ENCODE measurements at places on chromosomes 7 and 10.

DNA sequence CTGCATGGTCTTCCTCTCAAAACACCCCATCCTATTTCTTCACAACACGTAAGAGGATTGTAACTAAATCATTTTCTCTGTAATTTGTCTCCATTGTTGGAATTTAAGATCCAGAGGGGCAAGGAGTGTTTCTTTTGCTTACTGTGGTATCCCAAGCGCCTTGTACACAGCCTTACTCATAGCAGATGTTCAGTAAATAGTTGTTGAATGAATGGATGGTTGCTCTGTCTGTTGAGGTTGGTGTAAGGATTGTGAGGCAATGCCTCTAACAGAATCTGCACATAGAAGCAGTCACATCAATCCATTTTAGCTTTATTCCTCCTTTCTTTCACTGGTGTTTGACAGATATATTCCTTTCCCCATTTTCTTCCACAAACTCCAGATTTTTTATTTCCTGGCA lies 90.1 kb downstream of the ZNF365 start:
- no peak for DNase-seq

DNA sequence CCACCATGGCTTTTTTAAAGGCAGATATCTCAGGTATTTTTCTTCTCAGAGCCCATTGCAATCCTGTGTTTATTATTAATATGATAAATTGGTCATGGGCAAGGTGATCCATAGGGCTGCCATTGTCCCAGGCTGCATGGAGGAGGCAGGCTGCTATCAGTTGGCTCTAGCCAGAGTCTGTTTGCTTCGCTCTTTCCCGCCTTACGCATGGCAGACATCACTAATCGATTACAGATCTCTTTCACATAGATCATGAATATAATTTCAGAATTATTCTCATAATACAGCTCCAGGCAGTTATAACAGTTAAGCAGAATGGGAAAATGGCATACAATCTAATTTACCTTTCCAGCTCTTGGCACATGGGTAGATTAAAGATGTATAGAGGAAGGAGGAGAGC lies 30.4 kb upstream of the HABP2 start:
- DNase-seq: no peak

DNA sequence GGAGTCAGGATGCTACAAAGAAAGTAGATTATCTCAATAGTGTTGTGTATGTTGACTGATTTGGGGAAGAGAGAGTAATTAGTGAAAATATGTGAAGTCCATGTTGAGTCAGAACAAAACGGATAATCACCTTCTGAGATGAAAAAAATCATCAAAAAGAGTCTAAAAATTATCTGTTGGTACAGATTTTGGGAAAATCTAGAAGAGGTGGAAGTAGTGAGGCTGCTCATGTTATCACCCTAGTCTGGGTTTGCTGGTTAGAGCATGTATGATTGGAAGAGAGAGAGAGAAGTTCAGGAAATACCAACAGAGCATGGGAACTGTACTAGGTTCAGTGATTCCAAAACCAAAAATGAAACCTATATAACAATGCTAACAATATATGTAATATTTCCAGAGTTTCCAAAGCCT lies 12.3 kb downstream of the RPA3 start:
- DNase-seq: no peak

- DNase-seq: no peak
These were observed 90.5 kb downstream of the PLXNA4 start for GRCh38 chr7:132485600-132486273.

DNA sequence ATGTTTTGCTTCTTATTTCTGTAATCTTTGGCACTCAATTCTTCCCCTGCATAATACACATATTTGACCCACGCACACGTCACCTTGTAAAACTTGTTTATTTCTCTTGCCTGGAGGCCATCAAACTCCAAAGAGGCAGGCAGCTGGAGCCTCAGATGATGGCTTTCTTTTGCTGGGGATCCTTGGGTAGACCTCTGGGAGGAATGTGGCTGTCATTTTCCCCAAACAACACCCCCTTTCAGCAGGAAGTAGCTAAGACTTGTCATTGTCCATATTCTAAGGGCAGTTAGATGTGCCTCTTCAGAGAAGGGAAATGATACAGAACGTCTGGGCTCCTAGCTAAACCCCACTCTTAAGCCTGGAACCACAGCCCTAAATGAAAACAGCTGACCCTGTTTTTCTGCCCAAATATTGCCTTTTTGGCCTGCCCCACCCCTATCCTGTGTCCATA lies 111.3 kb downstream of the ITGB8 start:
- DNase-seq: no peak

DNA sequence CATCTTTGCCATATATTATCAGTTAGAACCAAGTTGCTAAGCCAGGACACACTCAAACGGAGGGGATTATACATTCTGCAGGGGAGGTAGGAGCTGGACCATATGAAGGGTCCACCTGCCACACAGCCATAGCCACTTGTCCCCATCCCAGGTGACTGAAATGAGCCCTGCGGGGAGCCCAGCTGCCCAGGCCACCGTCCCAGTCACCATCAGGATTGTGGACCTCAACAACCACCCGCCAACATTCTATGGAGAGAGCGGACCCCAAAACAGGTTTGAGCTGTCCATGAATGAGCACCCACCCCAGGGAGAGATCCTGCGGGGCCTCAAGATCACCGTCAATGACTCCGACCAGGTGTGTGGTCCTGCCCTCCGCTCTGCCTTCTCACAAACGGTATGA lies 13.7 kb downstream of the CDHR1 start:
- DNase-seq: no peak

DNA sequence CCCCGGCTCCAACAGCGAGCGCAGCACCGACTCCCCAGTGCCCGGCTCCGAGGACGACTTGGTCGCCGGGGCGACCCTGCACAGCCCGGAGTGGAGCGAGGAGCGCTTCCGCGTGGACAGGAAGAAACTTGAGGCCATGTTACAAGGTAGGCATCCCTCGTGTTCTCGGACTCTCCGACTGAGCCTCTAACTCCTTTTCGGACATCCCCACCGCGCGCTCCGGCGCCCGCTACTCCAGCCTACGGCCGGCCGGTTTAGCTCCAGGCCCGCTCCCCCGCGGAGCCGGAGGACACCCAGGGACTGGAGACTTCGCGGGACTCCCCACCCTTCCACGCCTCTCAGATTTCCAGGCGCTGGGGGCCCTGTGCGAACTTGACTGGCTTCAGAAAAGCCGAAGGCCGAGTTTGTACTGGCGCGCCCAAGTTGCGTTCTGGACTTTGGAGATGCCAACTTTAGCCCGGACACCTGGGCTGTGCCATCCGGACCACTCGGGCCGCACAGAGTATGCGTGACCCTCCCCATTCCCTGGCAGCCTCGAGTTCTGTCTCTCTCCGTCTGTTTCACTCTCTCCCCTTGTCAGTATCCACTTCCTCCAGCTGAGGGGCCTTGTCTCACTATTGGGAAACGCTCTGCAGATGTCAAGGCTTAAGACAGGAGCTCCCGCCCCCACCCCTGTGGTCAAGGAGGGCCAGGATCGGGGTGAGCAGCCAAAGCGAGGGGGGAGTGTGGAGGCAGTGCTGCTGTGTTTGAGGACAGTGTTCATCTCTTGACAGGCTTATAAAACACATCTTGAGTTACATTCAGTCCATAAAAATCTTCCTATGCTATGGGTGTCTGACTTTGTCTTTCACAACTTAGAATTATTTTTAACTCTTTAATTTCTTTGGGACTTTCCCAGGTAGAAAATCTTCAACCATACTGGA lies 777 bp downstream of the BICC1 start:
- DNase-seq: no peak

DNA sequence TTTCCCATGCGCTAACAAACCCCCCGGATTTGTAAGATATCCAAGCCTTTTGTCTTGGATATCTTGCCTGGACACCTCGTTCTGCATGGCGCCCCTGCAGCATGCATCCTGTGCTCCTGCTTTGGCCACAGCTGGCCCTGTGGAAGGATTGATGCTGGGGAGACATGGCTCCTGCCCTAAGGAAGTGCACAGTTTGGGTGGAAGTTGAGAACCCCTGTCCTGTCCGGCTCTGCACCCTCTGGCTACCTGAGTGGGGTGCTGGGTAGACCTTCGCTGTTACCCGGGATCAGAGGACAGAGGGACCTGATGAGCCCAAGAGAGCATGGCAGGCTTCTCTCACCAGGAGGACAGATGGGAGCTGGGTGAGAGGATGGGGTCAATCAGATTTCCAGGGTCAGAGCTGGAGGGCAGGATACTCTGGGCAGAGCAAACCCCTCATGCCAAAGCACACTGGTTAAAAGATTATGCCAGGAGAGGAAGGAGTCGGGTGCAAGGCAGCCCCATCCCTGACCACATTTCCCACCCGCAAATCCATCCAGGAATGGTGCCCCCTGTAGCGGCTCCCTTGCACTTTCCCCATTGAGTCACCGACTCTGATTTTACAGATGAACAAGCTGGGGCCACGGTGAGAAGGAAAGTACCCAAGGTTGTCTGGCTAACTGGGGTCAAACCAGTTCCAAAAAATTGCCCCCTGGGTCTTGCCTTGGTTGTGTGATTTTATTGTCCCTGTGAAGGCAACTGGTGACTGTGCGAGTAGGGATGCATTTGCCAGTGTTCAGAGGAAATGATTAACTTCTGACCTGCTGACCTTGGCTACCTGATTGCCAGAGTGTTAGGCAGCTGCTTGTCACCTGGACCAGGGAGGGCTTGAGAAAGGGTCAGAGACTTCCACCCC lies 290.1 kb upstream of the ZMIZ1 start:
- no peak for DNase-seq

DNA sequence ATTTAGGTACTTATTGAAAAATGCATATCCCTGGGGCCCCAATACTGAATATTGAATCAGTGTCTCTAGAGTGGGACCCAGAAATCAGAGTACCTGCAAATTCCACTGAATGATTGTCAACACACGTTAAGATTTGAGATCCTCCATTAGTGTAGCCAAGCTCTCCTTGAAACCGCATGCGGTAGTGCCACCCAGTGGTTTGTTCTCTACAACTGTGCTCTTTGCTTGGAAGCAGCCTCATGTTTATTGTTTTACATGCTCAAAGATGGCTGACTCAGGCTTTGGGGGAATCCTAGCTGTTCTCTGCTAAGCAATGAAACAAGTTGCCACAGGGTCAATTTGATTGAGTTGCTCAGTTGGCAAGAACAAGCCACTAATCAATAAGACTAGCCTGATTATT lies 340.2 kb upstream of the CELF2 start:
- no peak for DNase-seq

DNA sequence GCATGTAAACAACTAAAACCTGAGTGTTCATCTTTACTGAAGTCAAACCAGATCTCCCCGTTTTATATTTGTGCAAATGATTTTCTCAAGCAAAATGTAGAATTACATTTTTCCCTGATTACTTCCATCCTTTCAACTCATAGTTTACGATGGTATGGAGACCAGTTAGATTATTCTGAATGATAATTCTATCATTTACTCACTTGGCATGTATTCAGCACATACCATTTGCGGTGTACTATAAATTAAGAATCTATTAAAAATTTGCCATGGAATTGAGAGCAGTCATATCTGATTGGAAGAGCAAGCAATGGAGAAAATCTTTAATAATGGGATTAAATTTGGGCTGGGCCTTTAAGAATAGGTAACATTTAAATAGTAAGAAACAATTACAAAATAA lies 22.4 kb downstream of the DNAJC1 start:
- no peak for DNase-seq

DNA sequence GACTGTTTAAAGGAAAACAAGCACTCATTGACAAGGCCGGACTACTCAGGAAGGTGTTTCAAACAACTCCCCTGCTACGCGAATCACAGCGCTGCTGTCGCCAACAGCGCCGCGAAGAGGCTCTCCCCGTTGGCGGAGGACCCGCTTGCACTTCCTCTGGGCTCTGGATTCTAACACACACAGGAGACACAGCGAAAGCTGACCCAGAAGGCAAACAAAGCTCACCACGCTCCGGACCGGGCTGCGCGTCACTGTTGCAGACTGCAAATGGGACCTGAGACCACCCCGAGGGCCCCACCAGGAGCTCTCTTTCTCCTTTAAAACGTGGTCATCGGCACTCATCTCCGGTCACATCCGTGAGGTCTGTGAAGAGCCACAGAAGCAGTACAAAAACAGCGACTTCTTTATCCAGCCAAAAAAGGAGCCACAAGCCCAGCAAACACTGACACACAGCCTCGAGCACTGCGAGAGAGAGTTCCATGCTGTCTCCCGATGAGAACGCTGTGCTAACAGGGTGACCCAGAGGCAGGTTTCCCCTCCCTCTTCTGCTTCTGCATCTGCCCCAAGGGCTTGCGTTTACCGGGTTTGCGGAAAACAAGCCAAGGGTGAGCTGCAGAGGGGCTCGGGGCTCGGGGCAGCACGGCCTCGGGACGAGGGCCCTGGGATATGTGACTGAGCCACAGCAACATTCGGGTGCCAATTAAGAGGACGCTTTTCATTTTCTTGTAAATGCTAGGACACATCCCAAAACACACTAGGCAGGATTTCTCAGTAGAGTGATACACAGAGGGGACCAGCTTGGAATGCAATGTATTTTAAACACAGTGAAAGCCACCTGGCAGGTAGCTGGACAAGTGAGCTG lies 41.3 kb downstream of the AMZ1 start:
- DNase-seq: no peak

GRCh38 chr10:42753507-42754154 lies 29.0 kb upstream of the BMS1 start:
- no peak for DNase-seq

DNA sequence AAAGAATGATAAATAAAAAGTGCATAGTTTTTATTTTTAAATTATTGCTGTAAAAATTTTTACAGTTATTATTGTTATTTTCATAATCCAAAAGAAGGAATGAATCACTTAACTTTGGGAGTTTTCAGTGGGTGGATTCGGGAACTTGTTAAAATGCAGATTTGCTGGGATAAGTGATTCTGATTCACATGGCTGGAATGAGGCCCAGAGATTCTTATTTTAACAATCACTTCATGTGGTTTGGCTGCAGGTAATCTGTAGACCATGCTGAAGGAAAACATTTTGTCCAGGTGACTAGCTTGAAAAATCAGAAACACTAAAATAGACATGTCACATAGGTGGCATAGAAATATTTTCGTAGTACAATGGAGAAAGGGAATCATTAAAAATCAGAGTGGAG lies 13.9 kb downstream of the CROT start:
- no peak for DNase-seq

- no peak for DNase-seq
These were observed 34.2 kb downstream of the ZNF487 start for GRCh38 chr10:43471146-43471545.

DNA sequence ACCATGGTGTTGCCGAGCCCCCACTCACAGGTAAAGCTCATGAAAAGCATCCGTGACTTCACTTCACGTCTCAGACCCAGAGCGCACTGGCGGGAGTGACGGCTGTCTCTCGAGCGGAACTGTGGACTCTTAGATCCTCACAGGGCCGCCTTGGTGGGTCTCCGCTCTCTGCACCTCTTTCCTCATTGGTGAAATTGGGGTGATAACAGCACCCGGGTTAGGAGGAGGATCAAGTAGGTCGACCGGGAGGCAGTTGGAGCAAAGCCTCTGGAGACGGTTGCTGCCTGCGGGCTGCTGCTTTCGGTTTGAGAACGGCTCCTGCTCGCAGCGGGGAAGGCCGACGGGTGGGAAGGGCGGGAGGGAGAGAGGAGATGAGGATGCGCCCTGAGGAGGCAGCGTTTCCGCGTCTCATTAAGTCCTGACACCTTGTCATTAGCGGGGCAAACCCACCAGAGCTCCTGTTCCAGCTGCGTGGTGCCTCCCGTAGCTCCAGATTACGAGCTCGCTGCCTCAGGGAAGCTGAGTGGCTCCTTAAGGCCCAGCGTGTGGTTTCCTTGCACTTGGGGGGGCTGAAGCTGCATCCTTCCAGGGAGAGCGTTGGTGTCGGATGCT lies 51.9 kb upstream of the CFAP46 start:
- DNase-seq: no peak

Measured in activated CD4-positive, alpha-beta T cell treated with anti-CD3 and anti-CD28 coated beads for 1 hour (primary cell).